ENCODE measurements at places on chromosomes 6 and 20.

DNA sequence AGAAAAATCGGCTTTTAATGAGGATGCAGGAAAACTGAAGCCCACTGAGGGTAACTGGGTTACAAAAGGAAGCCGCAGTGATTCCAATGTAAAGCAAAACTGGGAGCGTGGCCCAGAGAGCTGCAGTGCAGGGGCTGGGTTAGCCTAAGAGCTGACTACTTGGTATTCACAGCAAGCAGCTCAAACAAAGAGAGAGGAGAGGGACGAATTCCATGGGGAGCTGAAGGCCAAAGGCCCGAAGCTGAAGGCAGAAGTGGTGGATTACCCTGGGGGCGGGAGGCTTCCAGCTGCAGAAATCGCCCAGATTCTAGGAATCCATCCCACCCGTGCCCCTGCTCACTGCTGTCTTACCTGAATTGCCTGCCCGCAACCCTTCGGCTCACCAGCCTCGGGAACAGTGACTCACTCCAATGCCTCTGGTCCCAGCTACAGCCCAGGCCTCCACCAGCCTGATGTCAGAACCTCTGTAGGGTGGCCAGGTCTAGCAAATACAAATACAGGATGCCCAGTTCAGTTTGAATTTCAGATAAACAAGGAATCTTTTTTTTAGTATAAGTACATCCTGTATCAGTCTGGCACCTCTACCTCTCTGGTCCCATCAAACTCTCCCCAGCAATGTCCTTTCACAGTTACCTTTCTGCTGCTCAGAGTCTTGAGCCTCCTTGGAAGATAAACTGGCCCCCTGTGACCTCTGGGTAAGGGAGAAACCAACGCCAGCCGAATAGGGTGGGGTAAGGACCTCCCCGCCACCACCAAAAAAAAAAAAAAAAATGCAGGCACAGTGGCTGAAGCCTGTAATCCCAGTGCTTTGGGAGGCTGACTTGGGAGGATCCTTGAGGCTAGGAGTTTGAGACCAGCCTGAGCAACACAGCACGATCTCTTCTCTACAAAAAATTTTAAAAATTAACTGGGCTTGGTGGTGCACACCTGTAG lies 14.6 kb upstream of the ZMYND8 start:
- no peak for DNase-seq

- no peak for DNase-seq
Measured at GRCh38 chr20:7879883-7880282, 60.4 kb downstream of the HAO1 start.

DNA sequence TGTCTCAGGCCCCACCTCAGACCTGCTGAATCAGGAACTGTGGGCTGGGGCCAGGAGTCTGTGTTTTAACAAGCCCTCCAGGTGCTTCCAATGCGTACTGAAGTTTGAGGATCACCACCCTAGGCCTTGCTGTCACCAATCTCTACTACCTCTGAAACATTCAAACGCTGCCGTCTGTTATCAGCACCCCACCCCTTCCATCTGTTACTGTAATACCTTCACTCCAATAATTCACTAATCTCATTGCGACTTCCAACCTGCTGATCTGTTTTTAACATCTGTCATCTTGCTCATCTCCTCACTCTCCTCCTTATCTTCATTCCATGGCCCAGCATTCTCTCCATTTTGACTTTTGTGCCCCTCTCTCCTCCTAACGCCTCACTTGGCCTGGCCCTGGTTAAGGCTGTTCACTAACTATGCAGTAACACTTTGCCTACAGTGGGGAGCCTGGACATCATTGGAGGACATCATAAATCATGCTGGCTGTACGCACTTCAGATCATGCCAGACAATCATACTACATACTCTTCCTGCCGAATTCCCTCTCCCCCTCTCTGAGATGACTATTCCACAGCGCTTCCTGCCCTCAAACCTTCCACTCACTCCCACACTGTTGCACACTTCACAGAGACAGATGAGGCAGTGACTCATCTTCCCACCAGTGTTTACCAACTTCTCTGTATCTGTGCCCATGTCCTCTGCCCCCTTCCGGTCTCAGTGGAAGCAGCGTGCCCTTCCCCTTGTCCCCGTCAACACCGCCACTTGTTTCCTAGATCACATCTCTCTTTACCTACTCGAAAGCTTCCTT lies 3.0 kb upstream of the GUCA1B start:
- no peak for DNase-seq

DNA sequence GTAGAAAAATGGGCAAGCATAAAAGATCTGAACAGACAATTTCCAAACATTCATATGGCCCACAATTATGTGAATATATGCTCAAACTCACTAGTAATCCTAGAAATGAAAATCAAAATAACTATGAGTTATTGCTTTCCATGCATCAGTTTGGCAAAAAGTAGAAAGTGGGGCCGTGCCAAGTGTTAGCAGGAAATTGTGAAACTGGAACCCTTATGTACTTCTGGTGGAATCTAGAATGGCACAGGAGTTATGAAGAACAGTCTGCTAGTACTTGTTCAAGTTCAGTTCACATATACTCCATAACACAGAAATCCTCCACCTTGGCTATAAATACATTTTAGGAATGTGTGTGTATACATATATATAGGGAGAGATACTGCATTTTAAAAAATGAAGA lies 89.8 kb downstream of the EYA2 start:
- no peak for DNase-seq

GRCh38 chr20:4932061-4932460 lies 69.2 kb downstream of the SLC23A2 start:
- no peak for DNase-seq

DNA sequence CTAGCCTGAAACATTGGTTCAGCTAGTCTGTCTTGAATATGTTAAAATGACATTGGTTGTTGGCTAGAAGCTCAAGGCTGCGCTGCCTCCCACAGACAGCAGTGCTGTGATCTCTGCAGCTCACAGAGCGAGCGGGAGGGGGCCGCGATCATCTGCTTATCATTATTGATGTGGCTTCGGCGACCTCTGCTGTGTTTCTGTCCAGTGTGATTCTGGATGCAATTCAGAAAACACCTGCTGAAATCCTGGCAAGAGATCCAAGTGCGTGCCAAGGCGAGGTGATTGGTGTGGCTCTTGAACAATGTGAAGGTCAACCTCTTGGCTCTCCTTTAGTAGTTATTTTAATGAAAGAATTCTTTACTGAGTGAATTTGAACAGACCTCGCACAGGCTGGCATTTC lies 142.3 kb upstream of the SASH1 start:
- DNase-seq, result no peak

- no peak for DNase-seq
Measured at GRCh38 chr6:41157323-41157722, 3.2 kb upstream of the TREML1 start.

GRCh38 chr6:11750682-11751081 lies 27.9 kb downstream of the ADTRP start:
- no peak for DNase-seq

DNA sequence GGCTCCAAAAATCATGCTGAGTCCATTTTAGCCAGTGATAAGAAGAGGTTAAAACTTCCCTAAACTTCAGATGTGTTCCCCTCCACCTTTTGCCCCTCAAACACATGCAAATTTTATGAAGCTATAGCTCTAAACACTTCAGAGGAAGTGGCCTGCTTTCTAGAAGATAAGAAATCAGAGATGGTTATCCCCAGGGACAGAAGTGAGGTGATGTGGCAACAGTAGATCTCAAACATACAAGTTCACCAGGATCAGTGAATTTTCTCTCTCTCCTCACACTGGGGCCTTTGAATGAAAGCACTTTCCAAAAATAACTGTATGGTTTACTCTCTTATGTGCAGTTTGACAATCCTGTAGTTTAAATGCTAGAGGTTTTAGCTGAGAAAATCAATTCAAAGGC lies 332.0 kb downstream of the BTBD9 start:
- no peak for DNase-seq

GRCh38 chr6:3596766-3597165 lies 139.9 kb upstream of the SLC22A23 start:
- no peak for DNase-seq

DNA sequence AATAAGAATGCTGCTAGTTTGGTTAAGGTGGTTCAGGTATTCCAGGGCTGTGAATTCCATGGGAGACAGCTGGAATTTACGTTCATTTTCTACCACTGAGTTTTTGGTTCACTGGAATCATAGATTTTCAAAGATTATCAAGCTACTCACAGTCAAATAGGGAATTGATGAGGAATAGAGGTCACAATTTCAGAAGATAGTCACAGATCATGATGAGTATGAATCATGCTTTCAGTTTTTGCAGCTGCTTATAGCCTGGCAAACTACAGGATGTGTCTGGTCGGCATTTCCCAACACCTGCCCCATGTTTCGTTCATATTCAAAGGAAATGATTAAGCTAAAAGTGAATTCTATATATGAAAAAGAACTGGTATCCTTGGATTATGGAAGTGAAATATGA lies 58.7 kb downstream of the BCKDHB start:
- DNase-seq, result no peak

- DNase-seq, result no peak
Measured at GRCh38 chr6:16539086-16539931, 222.0 kb downstream of the ATXN1 start.

GRCh38 chr6:24950218-24950941 lies 14.6 kb upstream of the RIPOR2 start:
- DNase-seq, result no peak

GRCh38 chr6:21887231-21888185 lies 294.0 kb downstream of the SOX4 start:
- no peak for DNase-seq

- DNase-seq, result no peak
Measured at GRCh38 chr20:63855363-63856097, 5.8 kb upstream of the ABHD16B start.

GRCh38 chr6:84197708-84198107 lies 29.7 kb downstream of the CEP162 start:
- no peak for DNase-seq

DNA sequence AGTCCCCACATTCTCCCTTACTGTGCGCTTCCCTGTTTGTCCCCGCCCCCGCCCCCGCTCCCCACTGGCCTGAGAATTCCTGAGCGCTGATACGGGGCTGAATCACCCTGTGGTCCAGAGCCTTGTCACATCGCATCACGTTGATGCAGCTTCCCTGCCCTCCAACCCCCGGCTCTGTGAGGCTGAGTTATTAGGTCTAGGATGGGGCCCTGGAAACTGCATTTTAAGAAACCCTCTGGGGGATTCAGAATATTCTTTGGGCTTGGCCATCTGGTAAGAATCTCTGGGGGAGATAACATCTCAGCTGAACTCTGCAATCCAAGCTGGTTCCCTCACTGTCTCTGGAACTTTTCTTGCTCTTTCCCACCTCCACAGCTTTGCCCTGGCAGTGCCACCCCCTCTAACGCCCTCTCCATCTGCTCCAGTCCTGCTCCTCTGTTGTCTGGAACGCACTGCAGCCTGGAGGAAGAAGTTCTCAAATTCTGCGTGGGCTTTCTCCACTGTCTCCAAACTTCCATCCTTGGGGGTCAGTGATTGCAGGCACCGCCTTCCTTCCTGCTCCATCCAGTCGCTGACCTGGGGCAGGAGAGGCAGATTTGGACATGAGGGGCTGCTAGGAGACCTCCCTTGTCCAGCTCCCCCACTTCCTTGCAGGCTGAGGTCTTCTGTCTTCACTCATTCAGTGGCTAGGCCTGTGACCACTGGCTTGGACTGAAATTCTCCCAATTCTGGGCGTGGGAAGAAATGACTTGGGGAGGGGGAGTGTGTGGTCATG lies 42.6 kb downstream of the KIAA1755 start:
- peak; percentile 24 for DNase-seq

- DNase-seq, result no peak
Measured at GRCh38 chr20:51093240-51093763, 70.4 kb upstream of the KCNG1 start.

DNA sequence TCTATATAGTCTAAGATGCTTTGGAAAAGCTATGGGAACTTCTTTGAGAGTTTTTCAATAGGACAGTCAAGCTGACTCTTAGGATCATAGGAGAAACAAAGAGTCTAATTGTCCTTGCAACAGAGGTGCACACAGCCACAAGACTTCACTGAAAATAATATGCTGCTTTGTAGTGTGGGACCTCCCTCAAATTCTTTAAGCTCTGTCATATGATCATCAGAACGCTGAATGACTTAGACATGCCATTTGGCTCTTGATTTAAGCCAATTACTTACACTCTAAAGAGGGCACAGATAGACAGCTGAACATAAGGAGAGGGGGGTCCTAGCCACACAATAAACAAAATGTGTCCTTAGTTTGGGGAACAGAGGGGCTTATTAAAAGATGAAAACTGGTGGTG lies 818.7 kb upstream of the GJE1 start:
- no peak for DNase-seq

DNA sequence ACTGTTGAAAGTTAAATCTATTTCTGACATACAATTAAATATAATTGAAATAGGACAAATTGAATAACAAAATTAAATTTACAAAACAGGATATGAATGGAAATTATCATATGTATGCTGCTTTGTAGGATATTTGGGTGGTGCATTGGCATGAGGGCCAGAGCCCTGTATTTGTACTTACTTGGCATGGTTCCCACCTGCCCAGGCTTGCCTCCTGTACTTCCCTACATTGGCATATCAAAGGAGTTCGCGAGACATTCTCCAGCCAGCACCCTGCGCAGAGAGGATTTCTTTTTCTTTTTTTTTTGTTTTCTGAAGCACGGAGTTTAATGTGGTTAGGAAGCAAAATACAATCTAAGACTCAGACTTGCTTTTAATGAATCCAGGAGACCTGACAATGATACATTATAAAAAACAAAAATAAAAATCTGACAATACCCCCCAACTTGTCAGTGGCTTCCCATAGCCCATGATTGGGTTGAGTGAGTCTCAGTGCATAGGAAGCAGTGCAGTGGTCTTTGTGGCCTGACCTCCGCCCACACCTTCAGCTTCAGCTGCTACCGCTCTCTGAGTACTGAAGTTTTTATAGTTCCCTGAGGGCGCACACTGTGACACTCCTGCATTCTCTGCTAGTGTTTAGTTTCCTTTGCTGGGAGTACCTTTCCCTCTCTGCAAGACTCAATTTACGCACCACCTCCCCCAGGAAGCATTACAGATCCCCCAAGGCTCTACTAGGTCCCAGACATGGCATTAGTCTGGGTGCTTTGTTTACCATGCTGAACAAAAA lies 440.8 kb downstream of the UTRN start:
- DNase-seq, result no peak

GRCh38 chr6:117512987-117513573 lies 30.6 kb downstream of the DCBLD1 start:
- DNase-seq, result no peak

GRCh38 chr6:118307581-118307980 lies 240.5 kb upstream of the PLN start:
- DNase-seq, result no peak

GRCh38 chr20:8095648-8096572 lies 36.2 kb upstream of the PLCB1 start:
- no peak for DNase-seq

DNA sequence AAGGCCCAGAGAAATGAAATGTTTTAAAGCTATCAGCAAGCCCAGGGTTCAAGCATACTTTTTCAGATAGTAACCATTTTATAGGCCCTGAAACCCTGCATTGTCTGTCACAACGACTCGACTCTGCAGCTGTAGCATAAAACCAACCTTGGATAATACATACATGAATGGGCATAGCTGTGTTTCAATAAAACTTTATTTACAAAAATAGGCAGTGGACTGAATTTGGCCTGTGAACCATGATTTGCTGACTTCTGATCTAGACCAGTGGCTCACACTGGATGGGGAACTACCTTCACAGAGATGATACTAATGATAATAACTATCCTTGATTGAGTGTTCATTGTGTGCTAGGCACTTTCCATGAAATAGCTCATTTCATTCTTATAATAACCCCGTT lies 97.3 kb upstream of the ZNFX1 start:
- DNase-seq, result no peak

GRCh38 chr20:1300083-1300840 lies 28.7 kb downstream of the SDCBP2 start:
- no peak for DNase-seq

All from dorsolateral prefrontal cortex (tissue), 122 donors.